ENCODE measurements at places on chromosomes 3 and 15.

DNA sequence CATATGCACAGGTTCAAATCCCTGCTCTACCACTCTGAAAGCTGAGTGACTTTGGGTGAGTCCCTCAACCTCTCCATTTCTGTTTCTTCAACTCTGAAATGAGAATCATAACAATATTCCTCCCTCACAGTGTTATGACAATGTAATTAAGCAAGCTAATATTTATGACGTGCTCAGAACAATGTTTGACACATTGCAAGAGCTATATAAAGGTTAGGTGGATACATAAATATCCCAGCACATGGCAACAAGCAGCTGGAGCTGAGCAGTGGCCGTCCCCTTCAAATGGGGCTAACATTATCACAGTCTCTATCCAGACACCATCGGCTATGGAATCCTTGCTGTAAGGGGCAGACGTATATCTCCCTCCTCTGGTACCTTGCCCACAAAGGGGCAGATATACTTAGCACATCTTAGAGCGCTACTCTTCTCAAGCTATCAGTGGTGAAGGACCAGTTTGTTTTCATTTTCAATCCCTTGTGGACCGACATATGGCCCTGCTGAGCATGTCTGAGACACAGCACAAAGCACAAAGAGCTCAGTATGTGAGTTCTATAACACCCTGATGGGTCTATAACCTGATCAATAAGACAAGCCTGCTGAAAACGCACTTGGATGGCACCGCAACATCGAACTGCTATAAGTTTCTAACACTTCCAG is 80.9 kb downstream of the PRICKLE2 start:
- DNase-seq = no peak

- DNase-seq = no peak
Measured at GRCh38 chr3:138879541-138880380, 45.0 kb upstream of the PIK3CB start.

DNA sequence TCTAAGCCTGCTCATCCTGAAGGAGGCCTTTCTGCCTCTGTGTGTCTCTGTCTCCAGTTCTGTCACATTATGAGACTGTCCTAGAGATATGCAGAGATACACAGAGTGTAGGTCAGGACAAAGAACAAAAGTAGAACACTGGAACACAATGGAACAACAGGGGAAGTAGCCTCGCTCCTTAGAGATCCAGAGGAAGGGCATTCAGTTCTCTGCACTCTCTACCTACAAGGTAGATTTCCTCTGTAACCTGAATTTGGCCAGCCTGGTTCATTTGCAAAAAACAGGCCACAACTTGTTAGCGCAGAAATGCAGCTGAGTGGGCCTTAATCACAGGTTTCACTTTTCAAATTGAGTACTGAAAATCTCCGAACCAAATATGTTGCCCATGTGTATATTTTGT is 19.4 kb downstream of the NEK10 start:
- DNase-seq = no peak

DNA sequence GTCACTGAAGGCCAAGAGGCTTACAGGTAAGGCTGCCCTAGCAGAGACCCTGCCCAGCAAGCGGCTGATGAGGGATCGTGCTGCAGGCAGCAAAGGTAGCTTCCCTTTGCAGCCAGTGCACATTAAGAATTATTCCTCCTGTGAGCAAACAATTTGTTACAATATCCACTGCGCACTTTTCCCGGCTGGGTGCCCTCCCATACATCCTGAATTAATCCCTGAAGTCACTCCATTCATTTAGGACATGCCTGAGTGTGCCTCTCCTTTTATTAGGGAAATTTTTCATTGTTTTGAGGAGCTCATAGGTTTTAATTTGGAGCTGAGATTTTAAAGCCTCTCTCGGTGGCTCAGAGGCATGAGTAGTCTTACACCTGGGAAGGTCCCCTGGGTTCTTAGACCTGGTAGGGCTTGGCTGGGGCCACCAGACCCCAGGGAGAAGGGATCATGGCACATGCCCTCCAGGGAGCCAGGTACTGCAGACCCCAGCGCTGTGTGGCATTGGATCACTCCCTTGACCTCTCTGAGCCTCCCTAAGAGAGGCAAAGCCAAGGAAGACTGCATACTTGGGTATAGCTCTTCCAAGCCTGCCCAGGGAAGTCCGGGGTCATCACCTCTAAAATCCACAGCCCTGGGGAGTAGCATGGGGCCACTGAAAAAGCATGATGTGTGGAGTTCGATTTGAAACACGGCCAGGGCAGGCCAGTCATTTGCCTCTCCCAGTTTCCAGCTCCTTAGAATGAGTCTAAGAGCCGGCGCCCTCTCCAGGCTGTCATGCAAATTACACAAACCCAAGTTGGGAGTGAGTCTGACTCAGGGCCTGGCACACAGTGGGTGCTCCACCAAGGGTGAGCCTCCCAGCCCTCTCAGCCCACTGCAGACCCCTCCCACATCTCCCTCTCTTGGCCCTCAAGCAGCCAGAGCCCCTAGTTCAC is 151.9 kb upstream of the LINGO1 start:
- no peak for DNase-seq

GRCh38 chr15:70264014-70264582 is 166.4 kb upstream of the TLE3 start:
- no peak for DNase-seq

GRCh38 chr3:55725681-55726500 is 238.8 kb upstream of the WNT5A start:
- DNase-seq = no peak

DNA sequence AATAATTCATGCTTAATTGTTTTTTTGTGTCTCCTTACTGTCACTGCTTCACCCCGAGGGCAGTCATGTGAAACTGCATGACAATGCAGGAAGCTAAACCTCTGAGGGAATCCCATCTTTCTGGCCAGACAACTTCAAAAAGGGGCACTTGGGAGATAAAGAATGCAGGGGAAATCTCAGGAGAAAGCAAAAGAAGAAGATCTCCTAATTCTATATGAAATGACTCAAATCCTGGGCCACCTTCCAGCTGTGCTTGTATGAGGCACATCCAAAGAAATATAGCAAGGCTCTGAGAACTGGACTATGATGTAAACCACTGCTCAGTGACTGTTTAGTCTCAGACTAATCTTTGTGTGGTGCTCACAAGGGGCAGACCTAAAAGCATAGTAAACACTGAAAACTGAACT is 22.6 kb upstream of the UMPS start:
- no peak for DNase-seq

GRCh38 chr3:116188231-116188785 is 257.0 kb downstream of the LSAMP start:
- DNase-seq = no peak

DNA sequence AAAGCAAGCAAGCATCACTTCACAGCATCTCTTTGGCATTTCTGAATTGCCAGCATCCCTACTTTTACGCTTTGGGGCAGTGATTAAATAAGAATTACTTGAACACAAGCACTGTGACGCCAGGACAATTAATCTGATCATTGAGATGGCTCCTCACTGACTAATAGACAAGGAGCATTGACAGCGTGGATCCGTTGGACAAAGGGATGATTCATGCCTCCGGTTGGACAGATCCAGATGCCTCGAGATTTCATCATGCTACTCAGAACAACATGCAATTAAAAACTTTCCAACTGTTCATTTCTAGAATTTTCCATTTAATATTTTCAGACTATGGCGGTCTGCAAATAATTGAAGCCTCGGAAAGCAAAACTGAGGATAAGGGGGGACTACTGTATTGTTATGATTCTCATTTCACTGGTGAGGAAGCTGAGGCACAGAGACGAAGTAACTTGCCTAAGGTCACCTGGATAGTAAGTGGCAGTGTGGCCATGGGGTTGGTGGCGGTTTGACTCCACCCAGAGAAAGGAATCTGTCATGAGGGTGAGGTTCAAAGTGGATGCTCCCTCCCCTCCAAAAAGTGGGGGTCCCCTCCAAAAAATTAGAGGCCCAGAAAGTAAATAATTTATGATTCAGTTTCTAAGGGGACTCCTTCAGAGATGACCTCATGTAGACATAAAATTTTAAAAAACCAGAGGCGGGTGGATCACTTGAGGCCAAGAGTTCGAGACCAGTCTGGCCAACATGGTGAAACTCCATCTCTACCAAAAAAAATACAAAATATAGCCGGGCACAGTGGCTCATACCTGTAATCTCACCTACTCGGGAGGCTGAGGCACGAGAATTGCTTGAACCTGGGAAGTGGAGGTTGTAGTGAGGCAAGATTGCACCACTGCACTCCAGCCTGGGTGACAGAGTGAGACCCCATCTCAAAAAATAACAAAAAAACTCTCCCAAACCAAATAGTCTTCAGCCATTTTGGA is 12.3 kb upstream of the PGPEP1L start:
- no peak for DNase-seq

DNA sequence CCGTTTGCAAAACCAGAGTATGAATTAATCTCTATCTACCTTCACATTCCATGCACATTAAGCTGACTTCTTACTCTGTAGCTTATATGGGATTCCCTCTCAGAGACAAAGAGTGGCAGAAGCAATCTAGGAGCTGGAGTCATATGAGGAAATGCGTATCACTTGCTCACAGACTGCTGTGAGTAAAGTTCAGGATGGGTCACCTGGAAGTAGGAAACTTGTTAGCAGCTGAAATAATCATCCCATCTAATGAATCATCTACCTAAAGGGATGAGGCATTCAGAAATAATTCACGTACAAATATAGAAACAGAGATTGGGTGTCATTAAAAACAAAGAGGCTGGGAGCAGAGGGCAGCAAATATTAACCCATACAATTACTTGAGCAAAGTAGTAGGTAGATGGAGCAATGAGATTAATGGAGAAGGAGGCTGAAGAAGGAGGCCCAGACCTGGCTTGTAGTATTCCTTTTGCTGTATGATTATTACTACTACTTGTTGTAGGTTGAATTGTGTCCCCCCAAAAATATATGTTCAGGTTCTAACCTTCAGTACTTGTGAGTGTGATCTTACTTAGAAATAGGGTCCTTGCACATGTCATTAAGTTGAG is 866.3 kb downstream of the ROBO2 start:
- DNase-seq = no peak

DNA sequence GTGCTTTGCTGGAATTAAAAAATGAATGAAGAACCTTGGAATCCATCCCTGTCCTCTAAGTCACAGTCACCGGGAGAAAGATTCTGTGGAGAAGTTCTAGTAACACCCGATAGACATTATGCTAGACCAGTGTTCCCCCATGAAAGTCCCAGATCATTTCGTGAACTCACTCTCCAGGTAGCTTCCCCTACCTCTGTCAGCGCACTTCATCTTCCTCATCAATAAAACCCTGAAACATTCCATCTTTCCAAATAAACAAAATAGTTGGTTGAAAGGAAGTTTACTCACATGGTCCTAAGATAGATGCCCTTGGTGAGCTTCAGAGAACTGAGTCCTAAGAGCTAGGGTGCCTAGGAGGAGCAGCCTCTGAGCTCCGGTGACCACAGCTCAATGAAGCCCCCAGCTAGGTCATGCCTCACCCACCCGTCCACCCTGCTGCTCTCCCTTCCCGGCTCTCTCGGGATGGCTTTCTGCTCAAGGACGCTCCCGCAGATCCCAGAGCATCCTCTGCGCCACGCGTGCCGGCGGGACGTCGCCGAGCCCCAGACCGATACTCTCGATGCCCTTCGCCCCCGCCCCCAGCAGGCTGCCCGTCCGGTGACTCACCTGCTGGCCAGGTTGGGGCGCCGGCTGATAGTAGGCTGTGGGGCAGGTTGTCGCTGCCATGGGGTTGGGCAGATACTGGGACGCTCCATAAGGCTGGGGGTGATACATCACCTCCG is 776 bp downstream of the VGLL3 start:
- no peak for DNase-seq

DNA sequence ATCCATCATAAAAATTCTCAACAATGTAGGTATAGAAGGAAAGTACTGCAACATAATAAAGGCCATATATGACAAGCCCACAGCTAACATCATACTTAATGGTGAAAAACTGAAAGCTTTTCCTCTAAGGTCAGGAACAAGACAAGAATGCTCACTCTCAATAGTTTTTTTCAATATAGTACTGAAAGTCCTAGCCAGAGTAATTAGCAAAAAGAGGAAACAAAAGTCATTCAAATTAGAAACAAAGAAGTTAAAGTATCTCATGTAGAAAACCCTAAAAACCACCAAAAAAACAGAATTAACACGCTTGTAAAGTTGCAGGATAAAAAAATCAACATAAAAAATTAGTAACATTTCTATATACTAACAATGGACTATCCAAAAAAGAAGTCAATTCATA is 61.8 kb downstream of the MYH15 start:
- DNase-seq = no peak

DNA sequence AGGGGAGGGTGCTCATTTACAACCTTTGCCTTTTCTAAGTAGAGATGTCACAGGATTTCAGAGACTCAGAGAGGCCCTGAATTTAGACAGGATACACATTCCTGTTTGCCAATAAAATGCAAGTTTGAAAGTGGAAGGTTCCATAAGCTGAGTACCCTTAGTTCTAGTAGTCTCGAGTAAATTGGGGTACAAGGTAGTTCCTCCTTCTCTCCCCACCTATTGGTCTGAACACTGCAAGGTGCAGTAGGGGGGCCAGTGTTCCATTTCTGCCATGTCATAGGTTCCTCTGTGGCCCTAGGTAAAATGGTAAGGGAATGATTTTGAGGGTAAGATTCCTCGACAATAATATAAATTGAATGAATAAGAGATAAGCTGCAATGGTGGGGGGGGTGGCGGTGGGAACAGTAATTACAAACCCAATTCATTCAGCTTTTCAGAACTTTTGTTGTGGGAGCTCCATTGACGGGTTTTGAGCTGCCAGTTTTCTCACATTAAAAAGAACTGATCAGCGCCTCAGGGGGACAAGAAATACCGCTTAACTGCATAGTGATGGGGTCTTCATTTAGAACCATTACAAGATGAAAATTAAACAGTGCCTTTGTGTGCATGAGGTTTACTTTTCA is 5.9 kb downstream of the SOX2 start:
- no peak for DNase-seq

- DNase-seq = no peak
Measured at GRCh38 chr15:67551207-67551743, 8.8 kb downstream of the MAP2K5 start.

- DNase-seq = no peak
Measured at GRCh38 chr15:33859992-33860545, 108.2 kb upstream of the CHRM5 start.

DNA sequence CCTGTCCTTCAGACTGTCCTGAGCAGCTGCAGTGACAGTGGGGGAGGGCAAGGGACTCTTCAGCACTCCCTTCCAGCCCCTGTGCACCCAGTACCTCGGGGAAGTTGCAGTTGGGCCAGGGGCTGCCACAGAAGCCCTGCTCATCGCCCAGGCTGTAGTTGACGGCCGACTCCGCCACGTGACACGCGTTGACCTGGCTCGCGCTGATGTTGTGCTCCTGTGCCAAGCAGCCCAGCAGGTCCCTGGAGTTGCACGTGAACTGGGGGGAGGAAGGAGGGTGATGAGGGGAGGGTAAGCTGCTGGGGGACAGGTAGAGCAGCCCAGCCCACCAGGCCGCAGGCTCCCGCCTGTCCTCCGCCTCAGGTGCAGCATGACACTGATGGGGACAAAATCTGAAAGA is 101.2 kb downstream of the SEC22A start:
- no peak for DNase-seq
